ENCODE measurements at places on chromosomes 3 and 15.

DNA sequence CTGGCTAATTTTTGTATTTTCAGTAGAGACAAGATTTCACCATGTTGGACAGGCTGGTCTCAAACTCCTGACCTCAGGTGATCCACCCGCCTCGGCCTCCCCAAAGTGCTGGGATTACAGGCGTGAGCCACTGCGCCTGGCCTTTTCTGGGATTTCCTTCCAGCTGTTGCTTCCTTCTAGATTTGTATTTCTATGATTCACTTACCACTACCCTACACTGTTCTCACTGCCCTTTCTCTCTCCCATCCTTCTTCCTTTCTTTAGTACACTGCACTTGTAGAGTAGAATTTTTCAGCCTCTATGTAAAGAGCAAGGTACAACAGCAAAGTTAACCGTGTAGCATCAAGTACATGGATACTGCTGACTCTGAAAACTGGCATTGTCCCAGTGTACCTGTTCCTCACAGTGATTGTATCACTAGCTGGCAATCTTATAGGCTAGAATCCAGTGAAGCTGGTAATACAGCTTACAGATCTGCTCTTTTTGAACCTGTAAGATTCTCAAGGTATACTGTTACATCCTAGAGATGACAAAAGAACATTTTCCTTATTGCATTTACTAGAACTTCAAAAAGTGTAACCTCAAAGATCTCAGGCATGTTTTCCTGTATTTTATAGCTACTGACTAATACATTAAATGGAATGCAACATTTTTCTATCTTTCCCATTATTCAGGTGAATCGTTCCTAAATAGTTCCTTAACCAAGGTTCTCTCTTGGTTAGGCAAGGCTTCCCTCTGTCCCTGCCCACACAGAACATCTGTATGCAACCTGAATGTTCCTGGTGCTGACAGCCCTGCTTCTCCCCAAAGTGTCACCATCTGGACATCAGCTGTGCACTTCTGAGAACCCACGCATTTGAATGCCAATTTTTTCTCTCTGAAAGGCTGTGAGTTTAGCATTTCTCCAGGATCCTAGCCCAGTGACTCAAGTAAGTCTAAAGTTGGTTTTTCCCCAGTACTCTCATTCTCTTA lies 74.1 kb upstream of the RAP2B start:
- no peak for DNase-seq

GRCh38 chr15:85482894-85483293 lies 102.5 kb downstream of the AKAP13 start:
- no peak for DNase-seq

GRCh38 chr15:82568986-82569385 lies 28.7 kb upstream of the RPS17 start:
- DNase-seq: no peak

- DNase-seq: no peak
These were observed 100.7 kb upstream of the IL12A start for GRCh38 chr3:159887911-159888310.

- DNase-seq: no peak
These were observed 23.9 kb upstream of the NEK10 start for GRCh38 chr3:27392950-27393679.

GRCh38 chr3:190366133-190366532 lies 21.8 kb upstream of the CLDN16 start:
- no peak for DNase-seq

- no peak for DNase-seq
These were observed 801.6 kb upstream of the NR2F2 start for GRCh38 chr15:95528920-95529319.

GRCh38 chr15:70342554-70343548 lies 245.1 kb upstream of the TLE3 start:
- DNase-seq: no peak

DNA sequence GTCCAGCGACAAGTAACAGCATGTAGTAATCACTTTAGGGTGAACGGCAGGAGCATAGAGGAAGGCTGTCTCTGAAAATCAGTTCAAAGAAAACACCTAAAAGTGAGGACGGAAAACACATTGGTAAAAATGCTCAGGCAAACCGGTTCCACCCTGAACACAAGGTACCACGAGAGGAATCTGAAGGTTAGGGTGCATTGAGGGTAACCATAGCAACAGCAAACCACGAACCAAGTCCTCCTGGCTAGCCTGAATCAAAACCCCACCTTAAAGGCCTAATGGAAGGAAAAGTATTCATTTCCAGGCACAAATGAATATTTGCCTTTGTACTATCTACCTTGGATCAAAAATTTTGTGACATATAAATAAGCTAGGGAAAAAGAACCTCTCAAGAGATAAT lies 315.0 kb downstream of the OCA2 start:
- no peak for DNase-seq

GRCh38 chr3:141405591-141405990 lies 37.3 kb downstream of the ZBTB38 start:
- no peak for DNase-seq

DNA sequence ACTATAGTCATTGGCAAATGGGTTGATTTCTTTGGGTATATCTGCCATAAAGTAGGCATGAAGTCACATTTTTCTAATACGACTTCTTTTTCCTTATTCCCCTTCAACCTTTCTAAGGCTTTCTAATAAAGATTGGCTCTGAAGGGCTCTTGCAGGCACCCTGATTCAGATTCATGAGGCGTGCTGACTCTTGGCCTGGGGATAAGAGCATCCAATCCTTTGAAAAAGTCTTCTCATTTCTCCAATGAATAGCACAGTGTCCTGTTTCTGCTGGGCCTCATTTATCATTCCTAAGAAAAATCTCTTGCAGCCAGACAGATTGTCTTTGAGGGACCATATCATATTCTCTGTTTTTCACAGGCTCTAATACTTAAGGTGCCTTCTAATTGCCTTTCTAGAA lies 32.3 kb upstream of the BNIP2 start:
- DNase-seq: no peak

GRCh38 chr3:191362037-191362436 lies 31.7 kb upstream of the UTS2B start:
- no peak for DNase-seq

DNA sequence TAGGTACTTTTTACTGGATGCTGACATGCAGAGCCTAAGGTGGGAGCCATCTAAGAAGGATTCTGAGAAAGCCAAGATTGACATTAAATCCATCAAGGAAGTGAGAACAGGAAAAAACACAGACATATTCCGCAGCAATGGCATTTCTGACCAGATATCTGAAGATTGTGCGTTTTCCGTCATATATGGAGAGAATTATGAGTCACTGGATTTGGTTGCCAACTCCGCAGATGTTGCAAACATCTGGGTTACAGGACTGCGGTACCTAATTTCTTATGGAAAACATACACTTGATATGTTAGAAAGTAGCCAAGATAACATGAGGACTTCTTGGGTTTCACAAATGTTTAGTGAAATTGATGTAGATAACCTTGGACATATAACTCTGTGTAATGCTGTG lies 125.1 kb downstream of the PLCL2 start:
- no peak for DNase-seq

DNA sequence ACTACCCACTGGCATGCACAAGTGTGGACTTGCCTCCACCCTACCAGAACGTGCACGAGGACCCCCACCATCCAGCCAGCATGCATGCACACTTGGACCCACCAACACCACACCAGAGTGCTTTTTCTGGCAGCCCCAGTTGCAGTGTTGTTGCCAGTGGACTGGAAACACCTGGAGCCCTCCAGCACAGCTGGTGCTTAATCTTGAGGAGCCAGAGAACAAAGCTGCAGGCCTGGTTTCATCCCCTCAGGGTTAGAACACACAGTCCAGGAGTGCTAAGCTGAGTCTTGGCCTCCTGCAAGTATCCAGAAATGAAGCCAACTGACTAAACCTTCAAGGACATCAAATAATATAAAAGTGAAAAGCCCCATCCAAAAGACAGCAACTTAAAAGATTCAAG lies 888.0 kb downstream of the NTRK3 start:
- DNase-seq: no peak

GRCh38 chr3:133568294-133569014 lies 5.0 kb upstream of the CDV3 start:
- no peak for DNase-seq
